Activated CD8-positive, alpha-beta memory T cell treated with anti-CD3 and anti-CD28 coated beads for 48 hours (primary cell): ENCODE measurements at places on chromosomes 12 and 14.

DNA sequence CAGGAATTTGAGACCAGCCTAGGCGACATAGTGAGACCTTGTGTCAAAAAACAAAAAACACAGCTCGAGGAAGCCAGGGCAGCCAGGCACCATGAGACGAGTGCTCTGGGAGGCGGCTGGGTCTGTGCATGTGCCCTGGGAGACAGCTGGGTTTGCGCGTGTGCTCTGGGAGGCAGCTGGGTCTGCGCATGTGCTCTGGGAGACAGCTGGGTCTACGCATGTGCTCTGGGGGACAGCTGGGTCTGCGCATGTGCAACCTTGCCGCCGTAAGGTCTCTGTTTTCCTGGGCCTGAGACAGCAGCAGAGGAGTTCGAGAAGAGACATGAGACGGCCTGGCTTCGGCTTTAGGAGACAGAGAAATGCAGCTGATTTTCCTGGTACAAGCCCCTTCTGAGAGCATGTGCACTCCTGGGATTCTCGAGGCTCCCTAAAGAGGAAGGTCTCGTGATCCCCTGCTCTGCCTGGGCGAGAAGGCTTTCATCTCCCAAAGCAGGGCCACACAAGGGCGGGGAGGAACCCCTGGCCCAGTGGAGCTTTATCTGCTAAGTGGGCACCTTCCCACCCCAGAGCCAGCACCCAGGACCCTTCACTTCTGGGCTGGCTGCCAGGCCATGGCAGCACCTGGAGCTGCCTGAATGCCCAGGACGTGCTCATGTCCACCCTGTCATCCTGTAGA is 3.5 kb upstream of the BDKRB1 start:
- no peak for DNase-seq

DNA sequence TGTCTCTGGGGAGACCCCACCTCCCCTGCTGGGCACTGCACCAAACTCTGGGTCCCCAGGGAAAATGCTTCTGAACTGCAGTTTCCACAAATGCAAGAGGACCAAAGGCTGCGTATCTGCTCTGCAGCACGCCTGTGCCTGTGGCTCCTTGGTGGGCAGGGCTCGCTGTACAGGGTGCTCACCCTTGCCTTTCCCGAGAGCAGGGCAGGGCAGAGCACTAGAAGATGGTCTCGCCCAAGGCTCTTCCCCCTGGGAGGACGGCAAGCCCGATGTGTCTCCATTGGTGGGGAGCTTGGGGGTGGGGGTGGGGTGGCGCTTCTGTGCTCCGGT is 175.3 kb upstream of the RTL1 start:
- no peak for DNase-seq

DNA sequence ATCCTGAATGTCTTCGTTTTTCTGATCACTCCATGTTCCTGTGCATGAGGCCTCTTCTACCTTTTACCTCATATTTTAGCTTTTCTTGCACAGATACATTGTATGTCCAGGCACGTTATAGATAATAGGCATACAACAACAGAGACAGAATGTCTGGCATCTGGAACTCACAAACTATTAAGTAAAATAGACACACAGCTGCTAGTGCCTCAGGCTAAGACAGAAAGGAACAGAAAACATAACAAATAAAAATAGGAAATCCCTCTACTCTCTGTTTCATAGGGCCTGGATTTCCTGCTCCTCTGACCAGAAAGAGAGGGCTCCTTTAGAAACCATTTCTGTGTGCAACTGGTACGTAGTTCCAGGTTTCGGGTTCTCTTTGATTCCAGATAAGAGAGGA is 48.6 kb downstream of the ATXN7L3B start:
- DNase-seq = no peak

DNA sequence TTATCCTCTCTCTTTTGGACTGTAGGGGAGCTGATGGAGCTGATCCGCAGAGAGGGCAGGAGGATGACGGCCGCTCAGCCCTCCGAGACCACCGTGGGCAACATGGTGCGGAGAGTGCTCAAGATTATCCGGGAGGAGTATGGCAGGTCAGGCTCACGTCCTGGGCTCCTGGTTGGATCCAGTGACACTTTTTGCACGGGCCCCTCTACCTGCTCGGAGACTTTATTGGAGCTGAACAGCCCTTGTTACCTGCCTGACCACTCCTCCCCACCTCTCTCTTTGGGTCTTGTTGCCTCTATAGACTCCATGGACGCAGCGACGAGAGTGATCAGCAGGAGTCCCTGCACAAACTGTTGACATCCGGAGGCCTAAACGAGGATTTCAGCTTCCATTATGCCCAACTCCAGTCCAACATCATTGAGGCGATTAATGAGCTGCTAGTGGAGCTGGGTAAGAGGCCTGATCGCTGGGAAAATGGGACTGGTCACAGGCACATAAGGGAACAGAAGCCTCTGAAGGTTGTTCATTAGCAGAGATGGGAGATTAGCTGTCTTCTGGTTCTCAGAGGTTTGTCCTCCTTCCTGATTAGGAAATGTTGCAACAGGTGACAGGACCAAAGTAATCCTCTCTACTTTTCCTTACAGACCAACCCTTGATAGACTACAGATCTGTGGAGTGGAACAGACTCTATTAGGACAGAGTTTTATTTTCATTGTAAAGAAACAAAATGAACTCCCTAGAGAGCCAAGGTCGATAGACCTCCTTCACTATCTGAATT is 718 bp downstream of the EIF2B2 start:
- DNase-seq = no peak

DNA sequence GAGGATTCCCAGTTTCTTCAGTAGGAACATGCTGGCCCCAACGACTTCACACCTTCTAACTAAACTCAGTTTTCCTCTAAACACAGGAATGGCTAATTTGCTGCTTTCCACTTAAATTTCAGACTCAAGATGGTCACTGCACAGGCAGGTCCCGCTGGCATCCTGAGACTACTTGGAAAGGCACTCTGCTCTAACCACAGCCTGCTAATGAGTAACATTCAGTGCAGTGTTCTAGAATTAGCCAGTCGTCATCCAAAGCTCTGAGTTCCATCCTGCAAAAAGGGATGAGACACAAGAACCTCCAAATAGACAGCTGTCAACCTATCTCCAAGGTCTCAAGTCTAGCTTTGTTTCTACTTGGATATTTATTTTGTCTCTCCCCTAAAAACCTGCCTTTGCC is 6.0 kb downstream of the CCDC92 start:
- no peak for DNase-seq

GRCh38 chr12:116148844-116149243 is 128.6 kb downstream of the MED13L start:
- no peak for DNase-seq

DNA sequence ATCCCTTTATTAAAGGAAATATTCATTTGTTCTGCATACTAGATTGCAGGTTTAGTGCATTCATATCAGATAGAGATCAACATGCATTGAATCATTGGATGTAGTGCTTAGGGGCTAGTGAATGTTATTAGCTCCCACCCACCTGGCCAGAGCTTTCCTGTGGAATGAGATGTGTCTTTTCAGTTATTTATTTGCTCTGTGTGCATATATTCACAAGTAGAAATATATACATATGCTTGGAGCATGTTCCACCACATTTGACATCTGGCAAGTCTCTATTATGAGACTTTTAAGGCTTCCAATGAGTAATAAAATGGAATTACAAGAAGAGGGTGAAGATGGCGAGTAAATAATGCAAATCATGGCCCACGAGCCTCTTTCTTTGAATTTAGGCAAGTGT is 180.0 kb upstream of the LMO3 start:
- DNase-seq = no peak

DNA sequence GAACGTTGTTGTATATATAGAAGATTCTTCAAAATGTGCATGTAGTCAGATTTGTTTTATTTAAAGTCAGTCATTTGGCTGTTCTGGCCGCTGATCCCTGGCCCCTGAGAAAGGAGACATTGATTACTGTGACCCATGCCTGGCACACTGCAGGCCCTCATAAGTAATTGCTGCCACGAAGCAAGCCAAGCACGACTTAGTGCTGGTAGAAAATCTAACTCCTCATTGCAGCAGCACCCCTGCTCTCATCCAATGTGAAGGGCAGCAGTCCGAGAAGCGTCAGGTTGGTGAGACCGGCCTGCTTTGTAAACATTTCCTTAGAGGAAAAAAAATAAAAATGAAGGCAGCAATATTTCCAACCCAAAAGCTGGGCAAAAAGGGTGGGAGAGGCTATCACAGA is 22.8 kb upstream of the TMTC2 start:
- DNase-seq = no peak

DNA sequence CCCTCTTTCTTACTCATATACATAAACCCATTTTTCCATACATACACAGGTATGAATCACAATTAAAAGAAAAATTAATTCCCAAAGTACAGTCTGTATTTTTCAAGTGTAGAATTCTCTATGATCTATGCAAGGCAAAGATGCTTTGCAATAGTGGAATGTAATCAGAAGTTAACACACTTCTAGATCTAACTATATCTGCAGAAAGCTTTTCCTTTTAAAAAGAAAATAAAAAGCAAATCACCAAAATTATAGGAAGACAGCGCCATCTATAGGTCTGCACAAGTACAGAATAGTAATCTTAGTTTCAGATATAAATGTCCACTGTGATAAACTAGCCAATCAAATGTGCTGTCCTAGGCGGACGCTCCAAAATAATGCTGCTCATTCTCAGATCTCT is 22.0 kb downstream of the SLC25A21 start:
- no peak for DNase-seq

DNA sequence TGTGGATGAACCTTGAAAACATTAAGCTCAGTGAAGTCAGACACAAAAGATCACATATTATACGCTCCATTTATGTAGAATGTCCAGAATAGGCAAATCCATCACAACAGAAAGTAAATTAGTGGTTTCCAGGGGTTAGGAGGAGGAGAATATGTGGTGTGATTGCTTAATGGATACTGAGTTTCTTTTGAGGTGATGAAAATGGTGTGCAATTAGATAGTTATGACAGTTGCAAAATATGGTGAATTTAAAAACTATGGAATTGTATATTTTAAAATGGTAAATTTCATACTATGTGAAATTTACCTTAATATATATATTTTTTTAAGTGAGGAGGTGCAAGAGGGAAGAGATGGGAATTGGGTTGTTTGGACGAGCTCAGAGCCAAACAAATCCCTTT is 46.3 kb upstream of the KICS2 start:
- DNase-seq = no peak

GRCh38 chr14:100211366-100211765 is 27.6 kb upstream of the YY1 start:
- DNase-seq = no peak

- DNase-seq = no peak
Measured at GRCh38 chr14:87264272-87264785, 728.7 kb downstream of the GALC start.

- DNase-seq = no peak
Measured at GRCh38 chr12:65430571-65431306, 152.3 kb downstream of the MSRB3 start.

- no peak for DNase-seq
Measured at GRCh38 chr14:69349091-69349777, 48.9 kb downstream of the ERH start.

DNA sequence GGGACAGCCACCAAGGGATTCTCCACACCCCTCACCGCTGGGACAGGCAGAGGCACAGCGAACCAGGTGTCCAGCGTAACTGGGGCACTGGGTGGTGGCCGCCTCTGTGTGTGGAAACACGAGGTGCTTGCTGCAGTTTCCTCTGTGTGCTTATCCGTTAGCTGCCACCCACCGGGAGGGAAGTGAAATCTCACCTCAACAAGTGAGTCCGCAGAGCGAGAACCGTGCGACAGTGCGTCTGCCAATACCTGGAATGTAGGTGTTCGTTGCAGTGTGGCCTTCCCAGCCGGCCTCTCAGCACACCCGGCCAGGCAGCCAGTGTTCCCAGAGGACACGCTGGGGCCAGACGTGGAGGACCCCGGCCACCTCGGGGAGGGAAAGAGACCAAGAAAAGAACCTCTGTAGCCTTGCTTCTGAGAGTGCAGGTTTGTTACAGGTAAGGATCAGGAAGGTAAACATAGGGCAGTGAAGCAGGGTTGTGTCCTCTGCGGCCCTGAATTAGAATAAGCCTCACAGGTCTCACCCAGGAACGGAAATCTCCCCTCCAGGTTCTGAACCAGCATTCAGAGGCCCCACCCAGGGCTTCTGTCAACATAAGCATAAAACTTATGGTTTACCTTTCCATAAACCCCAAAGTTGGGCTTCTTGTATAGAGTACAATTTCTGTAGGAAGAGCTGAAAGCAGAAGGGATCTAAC is 1.5 kb downstream of the BCL2L14 start:
- DNase-seq = no peak

- DNase-seq = no peak
Measured at GRCh38 chr12:21476949-21477348, 24.5 kb downstream of the RECQL start.

DNA sequence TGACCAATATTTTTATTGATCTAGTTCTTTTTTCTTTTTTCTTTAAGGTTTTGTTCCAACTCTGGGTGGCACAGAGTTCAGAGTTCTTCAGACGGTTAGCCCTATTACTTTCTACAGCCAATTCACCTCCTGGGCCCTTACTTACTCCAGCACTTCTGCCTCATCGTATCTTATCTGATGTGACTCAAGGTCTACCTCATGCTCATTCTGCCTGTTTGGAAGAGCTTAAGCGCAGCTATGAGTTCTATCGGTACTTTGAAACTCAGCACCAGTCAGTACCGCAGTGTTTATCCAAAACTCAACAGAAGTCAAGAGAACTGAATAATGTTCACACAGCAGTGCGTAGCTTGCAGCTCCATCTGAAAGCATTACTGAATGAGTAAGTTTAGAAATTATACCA is 64.7 kb downstream of the VEZT start:
- no peak for DNase-seq

DNA sequence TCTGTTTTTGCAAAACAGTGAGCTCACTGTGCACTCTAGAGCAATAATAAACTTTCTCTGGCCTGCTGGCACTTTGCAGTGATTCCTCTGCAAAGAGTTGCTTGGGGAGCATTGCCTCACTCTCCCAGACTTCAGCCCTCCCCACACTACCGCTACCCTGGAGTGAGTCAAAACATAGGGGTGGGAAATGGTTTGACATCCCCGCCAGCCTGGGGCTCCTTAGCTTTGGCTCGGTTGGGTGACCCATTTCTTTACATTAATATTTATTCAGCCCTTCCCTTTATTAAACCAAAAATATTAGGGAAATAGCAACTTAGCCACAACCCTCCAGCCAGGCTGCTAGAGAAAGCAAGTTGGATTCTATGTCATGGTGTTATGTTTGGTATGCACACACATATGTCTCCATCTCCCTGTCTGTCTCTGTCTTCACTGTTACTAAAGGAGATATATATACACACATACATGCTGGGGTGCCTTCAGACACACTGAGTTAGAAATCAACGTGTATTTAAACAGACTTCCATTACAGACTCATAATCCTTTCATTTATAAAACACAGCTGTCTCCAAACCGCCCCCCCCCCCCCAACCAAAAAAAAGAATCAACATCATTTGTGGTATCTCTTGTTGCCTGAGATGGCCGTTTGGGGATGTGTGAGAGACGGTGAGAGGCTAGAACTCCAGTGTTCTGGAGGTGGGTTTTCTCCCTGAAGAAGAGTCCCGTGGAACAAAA is 3.4 kb upstream of the IRF2BPL start:
- DNase-seq = no peak

DNA sequence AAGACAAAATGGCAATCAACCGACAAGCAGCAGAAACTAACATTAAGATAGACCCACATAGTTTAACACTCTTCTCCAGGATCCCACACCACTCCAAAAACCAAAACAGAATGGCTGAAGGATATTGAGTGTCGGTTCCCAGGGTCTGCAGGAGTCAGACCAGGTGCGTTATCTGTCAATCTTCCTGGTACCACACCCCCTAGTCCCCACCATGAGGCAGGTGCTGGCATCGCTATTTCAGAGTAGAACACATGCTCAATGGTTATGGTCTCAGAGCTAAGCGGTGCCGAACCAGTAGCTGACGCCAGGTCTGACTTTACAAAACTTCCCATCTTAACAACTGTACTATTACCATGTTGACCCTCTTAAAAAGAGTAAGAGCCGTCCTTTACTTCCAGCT is 10.2 kb downstream of the STX2 start:
- DNase-seq = no peak

GRCh38 chr14:74653386-74654138 is 41.5 kb upstream of the LTBP2 start:
- no peak for DNase-seq
